ENCODE measurements at places on chromosomes 7 and 10. TPM values are rescaled to one million over a fixed set of nuclear protein-coding genes. Genes with fewer than 3 reads are reported as not detected.

The HOXA13 gene
- not detected for total RNA-seq

The PRSS37 gene
- total RNA-seq = not detected

The INMT gene
- 51.8 TPM for total RNA-seq

The ZNF3 gene
- 6.9 TPM for total RNA-seq

The UBE2D1 gene
- total RNA-seq = 4.2 TPM

The HYAL4 gene
- not detected for total RNA-seq

The PKD2L1 gene
- not detected for total RNA-seq

The CPVL gene
- 15.2 TPM for total RNA-seq

The OPN4 gene
- not detected for total RNA-seq

The RBM48 gene
- total RNA-seq = 2.2 TPM

The SNX10 gene
- 3.5 TPM for total RNA-seq

Measured in ascending aorta (tissue), 2 donors.